AML-193 (cell line): ENCODE measurements at places on chromosomes 7 and 10.

DNA sequence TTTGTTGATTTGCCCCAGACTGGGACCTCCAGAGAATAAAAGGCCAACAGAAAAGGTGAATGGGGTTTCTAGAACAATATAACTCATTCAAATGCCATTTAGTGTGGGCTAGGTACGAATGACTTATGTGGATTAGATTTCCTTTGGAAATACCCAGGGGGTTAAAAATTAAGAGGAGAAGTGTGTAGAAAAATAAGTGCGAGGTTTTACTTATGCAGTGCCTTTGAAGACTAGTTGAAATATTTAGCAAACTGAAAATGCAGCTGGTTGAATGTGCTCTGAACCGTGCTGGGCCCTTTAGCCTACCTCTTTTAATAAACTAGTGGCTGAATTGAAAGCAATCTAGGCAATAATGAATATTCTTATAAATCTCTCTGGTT is 180.6 kb downstream of the LRMDA start:
- no peak for DNase-seq

DNA sequence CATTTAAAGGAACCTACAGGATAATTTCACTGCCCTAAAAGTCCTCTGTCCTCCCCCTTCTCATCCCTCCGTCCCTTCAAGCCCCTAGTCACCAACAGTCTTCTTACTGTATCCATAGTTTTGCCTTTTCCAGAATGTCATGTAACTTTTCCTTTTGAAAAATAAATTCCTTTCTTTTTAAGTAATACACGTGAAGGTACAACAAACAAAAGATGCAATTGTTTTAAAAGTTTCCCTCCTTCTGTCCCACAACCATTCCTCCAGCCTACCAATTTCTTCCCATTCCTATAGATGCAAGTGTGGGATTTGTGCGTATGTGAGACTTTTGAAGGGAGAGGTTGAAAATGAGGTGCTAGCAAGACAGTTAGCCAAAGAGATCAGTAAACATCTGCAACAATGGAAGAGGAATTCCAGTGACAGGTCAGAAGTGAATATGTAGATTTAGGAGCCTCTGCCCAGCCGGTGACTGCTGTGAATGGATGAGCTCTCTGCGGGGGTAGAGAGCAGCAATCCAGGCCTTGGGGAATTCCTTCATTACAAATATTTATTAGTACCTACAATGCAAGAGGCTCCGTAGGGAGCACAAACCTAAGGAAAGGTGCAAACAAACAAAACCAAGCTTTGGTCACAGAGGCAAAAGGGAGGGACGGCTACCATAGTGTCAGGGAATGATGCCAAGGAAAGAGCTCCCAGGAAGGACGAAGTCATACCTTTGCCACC is 243.6 kb downstream of the SKIDA1 start:
- no peak for DNase-seq

DNA sequence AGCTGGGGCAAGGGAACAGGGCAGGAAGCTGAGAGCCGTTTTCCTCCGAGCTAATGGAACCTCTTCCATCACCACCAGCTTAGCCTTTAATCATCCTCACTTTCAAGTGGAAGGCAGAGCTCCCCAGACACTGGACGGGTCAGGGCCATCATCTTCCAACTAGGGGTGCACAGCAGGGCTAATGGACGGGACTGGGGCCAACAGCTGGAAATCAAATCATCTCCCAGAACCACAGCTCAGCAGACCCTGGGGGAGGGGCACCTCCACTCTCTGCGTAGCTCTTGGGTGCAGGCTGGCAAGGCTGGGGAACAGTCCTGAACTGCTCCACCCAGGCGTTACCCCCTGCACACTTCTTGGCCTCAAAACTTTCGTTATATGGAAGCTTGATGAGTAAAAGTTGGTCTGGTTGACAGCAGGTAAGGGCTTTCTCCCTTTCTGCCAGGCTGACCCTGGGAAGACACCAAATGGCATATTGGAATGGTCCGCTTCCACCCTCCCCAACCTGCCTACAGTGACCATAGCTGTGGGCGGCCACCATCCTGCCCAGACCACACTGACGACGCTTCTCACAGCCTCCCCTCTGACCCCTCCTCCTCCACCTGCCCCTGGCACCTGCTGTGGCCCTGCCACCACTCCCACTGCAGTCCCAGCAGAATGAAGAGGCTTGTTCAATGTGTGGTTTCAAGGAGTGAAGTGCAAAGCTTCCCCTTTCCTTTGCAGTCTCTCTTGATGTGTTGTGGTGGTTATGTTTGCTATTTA is 51.7 kb upstream of the RET start:
- DNase-seq, result no peak

GRCh38 chr7:108283252-108283651 is 153.1 kb upstream of the LAMB4 start:
- DNase-seq, result no peak

- no peak for DNase-seq
These were observed 89.3 kb upstream of the CUX1 start for GRCh38 chr7:101728128-101728527.

DNA sequence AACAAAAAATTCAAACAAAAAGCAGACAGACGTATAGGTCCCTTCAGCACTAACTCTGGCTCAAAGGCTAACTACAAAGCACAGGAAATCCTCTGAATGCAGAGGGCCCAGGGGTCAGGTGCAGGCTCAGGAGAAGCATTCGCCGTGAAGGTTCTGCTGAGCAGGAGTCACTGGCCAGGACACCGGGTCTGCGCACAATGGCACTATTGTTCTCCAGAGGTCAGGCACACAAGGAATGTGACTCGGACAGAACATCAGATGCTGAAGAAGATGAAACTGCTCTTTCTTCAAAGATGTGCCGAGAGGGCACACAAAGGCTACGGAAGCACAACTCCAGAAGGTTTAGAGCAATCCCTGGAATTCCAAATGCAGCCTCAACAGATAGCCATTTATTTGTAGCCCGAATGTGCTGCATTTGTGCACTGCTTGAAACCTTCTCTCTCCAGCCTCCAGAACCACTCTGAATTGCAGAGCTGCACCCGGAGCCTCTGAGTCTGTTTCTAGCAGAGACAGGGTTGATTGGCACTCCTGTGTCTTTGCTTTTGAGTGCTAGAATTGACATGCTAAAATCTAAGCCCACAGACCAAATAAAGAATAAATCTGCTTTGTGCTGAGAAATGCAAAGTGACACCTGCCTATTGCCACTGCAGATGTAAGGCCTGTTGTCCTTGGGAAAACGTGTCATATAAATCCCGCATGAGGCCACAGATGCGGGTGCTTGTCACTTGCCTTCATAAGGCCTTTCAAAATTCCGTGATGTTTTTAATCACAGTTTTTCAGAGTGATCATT is 85.4 kb upstream of the AFAP1L2 start:
- no peak for DNase-seq

- DNase-seq, result no peak
These were observed 30.1 kb upstream of the ASAH2 start for GRCh38 chr10:50281210-50281966.

DNA sequence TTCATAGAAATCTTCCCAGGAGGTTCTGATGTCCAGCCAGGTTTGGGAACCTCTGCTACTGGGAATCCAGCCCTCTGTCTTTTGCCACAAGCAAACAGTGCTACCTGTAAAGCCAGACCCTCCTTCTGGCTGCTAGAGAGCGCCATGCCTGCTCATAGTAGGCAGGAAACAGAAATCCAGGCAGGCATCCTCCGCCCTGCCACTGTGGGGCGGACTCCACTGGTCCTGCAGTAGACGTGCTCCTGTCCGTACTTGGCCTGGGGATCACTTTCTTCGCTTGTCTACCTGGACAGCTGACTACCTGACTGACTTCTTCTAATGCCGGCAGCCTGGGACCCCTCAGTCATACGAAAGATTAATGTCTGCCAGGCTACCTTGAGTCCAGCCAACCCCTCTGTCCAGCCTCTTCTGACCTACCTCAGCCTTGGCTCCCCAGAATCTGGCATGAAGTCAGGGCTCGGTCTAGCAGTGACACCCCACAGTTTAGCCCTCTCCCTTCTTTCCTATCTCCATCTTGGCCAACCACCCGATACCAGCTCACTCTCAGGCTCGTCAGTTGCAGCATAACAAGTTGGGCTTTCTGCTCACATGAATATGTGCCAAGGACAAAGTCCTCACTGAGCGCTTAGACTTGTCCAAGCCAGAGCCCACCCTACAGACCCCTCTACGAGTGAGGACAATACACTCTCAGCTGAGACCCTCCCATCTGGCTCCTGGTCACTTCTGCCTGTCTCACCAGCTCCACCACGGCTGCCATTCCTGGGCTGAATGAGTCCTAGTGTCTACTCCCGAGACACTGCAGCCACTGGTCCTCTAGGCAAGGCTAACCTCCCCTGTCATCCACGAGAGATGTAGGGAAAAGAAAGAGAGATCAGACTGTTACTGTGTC is 43.9 kb upstream of the OPALIN start:
- no peak for DNase-seq

DNA sequence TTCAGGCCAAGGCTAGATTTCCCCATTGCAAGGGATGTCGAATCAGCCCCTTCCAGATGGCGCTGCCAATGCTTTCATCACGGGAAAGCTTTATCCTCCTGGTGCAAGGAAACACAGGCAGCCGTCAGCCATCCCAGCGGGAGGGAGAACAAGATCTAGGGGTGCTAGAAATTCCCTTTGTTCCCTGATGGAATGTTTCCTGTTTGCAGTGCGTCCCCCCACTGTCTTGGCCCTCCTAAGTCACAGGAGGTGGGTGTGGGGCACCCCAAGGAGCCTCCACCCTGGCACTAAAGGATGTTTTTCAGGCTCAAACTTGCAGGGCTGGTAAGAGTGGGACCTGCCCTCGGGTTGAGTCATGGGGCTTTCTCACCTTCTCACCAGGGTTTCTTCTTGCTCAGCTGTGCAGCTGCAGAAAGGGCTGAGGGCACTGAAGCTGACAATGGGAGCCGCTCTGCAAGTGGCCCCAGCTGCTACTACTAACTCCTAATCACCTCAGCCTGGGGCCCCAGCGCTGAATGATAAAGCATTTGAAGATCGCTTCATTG is 103.6 kb downstream of the PRPF18 start:
- DNase-seq, result no peak

DNA sequence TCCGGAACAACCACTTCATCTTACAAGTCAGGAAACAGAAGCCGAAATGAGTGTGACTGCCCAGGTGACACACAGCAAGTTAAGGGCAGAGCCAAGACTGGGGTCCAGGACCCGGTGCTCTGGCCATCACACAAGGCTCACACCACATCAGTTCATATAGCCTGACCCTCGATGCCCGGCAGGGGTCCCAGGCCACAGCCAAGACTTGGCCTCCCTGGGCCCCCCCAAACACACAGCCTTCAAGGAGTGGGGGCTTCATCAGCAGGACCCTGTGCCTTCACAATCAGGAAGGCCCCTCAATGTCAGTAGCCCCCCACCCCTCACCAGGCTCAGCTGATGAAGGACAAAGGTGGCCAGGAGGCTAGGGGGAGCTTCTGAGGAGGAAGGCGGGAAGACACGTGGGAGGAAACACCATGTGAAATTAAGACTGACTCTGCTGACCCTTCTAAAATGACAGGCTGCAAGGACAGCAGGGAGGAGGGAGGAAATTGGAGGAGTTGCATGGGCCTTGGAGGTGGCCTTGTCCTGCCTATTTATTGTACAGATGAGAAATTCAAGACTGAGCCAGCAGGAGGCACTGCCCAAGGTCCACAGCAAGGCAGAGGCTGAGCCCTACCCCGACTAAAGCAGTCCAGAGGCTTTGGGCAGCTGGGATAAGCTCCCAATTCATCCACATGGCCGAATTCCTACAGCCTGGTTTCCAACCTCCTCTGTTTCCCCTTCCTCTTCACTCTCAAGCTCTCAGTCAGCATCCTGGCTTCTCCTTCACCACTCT is 216.1 kb upstream of the ZMIZ1 start:
- no peak for DNase-seq
